ENCODE measurements at places on chromosomes 13 and 19.

DNA sequence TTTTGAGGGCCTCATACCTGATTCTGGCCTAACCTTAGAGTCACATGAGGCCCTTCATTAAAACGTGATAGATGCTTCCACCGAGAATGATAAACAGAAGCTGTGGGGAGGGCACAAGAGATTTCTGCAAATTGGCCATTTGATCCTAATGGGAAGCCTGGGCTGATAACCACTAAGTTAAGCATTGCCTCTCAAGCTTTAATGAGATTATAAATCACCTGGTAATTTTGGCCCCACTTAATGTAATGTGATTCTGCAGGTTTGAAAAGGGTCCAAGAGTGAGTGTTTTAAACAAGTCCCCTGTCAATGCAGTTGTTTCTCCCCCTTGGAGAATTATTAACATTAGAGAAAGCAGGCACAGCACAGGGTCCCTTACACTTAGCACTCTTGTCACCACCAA, 42.0 kb downstream of the ZNF486 start:
- no peak for DNase-seq

- no peak for DNase-seq
These were observed 4.5 kb downstream of the REXO1 start for GRCh38 chr19:1843646-1844394.

- DNase-seq: no peak
These were observed 50.6 kb downstream of the HSPH1 start for GRCh38 chr13:31111136-31111535.

DNA sequence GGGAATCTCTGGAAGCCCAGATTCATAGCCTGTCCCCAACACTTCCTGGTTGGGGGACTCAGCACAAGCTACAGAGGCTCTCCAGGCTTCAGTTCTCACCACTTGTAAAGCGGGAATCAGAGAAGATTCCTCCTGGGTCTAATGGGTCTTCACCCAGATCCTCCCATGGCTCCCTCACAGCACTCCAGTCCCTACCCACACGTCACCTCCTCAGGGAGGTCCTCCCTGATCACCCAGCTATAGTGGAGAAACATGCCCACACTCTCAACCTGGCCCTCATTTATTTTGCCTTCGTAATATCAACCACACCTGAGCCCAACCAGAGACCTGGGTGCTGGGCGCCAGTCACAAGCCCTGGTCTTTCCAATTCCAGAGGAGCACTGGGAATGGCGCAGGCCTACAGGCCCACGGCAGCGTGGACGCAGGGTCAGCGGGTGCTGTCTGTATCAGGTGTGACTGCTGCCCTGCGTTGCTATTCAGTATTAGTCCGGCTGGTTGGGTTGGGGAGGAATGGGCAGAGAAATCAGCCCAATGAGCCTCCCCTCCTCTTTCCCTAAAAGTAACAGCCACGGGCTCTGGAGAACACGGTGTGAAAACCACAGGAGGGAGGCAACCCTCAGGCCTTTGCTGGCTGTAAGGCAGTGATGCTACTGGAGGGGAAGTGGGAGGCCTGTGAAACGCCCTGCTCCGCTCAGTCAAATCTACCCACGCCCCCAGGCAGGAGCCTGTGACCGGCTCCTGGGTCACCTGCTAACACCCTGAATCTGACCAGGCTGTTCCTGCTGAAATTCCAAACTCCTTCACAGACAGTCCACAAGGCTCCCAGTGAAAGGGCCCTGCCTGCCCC, 5.2 kb downstream of the AKT2 start:
- DNase-seq: no peak

DNA sequence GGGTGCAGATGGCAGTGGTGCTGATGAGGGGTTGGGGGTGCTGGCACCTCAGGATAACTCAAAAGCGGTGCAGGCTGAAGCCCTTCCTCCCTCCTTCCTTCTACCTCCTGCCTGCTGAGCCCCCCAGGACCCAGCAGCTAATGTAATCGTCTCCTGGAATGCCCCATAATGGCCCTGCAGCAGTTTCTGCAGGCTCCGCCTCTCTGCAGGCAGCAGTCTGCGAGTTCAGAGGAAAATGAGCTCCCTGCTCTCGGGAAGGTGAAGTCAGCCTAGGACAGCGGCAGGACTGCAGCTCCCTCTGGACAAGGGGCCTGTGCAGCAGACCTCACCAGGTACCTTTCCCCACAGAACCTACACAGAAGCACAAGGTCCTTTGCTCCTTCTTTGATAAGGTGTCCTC, 130.9 kb downstream of the ZDHHC20 start:
- no peak for DNase-seq

DNA sequence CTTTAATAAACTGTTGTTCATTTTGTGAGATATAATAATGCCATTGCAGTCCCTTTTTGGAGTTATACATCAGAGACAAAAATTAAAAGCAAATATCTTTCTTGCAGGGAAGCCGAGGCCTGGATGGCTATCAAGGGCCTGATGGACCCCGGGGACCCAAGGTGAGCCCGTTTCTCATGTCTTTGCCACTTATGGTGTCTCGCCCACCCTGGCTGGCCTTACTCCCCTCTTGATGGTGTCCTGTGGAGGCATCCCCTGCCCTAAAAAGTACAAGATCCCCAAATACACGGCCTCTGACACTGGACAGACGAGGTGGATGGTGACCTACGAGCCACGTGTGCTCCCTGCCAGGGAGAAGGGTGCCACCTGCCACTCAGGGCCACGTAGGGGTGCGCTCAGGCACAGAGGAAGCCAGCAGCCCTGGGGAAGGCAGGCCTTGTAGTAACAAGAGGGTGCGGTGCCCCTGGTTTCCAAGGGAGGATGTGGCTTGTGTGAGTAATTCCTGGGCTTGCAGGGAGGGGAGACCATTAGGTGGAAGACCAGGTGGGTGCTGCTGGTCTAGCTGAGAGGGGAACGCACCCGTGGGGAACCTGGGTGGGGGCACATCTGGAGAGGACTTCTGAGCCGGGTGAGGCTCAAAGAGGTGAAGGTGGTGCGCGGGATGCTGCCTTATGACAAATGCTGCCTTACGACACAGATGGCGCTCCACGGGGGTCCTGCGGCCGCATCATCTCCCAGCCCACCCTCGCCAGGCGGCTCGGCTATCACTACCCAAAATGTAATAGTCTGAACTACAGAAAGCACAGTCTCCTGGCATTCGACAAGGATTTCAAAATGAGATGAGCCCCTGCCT, 115.6 kb downstream of the RAB20 start:
- no peak for DNase-seq

DNA sequence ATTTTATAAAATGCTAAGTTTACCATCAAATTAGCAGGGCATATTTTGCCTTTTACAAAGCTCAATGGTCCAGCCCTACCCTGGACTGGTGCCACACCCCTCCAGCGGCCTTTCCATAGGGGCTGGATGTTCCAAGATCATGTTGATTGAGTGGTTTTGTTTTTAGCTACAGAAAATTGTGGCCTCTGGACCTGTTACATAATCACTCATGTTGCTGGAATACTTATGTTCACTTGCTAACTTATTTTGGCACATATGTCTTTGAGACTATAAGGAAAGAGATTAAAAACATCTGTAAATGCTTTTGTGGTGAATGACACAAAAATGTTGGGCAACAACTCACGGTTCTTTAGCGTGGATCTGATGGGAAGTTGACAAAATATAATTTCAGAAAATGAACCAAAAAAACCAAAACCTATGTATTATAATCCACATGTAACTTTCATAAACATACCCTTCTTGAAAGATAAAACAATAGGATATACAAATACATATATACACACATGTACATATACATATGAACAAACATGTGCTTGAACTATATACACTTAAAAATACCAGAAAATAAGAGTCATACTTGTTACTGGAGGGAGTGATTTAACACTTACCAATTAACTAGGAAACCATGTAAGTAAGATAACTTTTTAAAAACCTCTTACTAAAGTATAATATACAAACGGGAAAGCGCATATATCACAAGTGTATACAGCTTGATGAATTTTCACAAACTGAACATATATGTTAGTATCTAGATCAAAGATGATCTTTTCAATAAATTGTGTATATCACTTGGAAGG, 46.6 kb upstream of the SLC15A1 start:
- DNase-seq: no peak

- no peak for DNase-seq
These were observed 20.8 kb upstream of the EBI3 start for GRCh38 chr19:4208385-4209094.

DNA sequence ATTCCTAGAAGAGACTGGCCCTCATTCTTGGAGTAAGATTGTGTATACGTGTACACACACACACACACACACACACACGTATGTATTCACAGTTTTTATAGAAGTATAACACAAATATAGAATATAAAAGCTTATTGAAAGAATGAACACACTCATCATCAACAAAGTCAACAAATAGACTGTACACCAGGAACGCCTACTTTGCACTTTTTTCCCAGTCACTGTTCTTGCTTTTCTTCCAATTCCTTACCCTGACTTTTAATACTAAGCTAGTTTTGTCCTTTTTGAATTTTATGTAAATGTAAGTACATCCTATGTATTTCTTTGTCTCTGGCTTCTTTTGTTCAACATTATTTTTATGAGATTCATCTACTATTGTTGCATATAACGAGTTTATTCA, 264.5 kb downstream of the MAB21L1 start:
- no peak for DNase-seq

DNA sequence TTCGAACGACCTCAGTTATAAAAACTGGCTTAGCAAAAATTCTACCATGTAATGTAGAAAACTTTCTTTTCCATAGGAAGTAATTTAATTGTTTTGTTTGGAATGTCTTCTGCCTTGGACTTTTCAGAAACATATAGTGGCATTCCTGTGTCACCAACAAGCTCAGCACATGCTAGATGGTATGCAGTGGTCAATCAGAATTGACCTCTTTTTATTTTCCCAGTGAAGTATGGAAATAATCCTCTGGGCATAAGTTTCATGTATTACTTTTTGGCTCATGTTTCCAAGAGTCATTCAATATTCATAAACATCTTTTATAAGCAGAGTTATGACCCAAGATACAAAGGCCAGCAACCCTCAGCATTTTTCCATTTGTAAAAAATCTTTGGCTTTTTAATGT, 33.6 kb downstream of the NALCN start:
- no peak for DNase-seq

DNA sequence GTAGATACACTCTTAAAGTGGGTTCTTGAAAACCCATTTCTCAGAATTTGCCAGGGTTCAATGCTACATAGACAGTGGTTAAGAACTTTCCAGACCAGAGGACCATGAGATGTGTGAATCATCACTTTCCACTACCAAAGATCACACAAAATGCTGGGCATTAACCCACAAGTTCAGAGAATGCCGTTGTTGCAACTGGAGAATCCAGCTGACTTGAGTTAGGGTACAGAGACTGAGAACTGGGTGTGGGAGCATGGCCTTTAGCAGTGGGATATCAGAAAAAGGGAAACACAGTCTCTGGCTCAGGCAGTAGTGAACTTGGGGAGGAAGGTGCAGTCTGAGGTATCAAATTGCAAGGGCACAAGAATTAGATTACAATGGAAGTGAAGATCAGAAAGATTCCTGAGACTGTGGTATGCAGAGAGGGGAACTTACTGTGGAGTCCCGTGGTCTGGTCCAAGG, 51.5 kb upstream of the WDFY2 start:
- no peak for DNase-seq

DNA sequence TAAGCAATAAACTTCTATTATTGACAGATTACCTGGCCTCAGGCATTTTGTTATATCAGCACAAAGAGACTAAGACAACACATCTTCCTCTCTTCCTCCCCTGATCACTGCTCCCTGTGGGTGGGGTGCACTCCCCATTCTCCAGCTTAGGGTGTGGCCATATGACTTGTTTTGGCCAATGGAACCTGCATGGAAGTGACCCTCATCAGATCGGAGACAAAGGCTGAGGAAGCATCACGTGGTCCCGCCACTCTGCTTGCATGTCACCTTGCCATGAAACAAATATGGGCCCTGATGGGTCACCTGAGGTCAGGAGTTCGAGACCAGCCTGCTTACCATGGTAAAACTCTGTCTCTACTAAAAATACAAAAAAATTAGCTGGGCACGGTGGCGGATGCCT, 13.7 kb upstream of the CCL25 start:
- DNase-seq: no peak

GRCh38 chr13:71867131-71867814, at the start of gene DACH1:
Gene DACH1 (minus strand): TSS chr13:71867204.
- no peak for DNase-seq

- no peak for DNase-seq
These were observed 6.7 kb downstream of the ZNF708 start for GRCh38 chr19:21322528-21322927.

DNA sequence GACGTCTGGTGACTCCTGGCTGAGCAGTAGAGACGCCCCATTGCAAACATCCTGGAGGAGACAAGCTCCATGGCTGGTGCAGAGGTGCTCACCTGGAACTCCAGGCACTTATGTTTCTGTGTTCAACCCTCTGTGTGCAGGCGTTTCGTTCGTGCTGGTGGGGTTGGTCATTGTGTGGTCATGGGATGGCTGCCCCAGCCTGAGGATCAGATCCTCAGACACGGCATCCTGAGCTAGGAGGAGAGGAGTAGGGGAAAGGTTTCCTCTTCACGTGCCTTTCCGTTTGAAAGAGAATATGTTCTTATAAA, 87.8 kb downstream of the SIPA1L3 start:
- no peak for DNase-seq

DNA sequence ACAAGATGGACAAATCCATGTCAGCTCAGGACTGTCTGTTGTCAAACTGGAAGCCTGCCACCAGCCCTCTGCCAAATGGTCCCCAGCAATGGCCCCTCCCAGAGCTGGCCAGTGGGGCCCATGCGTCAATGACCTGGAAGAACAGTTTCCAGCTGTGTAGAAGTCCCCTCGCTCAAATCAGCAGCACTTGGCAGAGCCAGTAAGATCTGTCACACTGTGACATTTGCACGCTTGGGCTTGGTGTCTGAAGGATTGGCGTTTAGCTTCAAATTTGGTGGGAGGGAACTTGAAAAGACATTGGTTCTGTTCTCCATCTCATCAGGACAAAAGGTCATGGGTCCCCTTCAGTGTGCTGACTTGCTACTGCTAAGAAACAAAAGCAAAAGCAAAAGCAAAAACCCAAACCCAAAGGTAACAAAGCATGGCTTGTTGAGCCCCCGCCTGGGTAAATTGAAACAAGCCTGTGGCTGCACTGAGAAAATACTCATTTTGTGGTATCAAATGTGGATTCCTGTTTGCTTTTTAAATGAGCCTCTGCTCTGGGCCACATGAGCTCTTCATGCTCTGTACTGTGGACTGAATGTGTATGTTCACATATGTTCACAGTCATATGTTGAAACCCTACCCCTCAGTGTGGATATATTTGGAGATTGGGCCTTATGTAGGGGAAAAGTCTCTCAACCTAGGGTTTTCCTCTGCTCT, 253.6 kb upstream of the MAB21L1 start:
- no peak for DNase-seq
